Activated CD4-positive, alpha-beta T cell treated with anti-CD3 and anti-CD28 coated beads, Interleukin-2, Interleukin-6, amounts not matched to agents 100 ng/mL and 50 ng/mL, durations not matched to agents 16 hours and 8 hours (primary cell): ENCODE measurements at places on chromosomes 6 and 20.
A peak's percentile ranks its signal among the peaks of the same experiment; 100 is the strongest.

- no peak for DNase-seq
Measured at GRCh38 chr6:169791721-169792131, 40.3 kb downstream of the ERMARD start.

- no peak for DNase-seq
Measured at GRCh38 chr6:139003751-139004150, 15.7 kb upstream of the REPS1 start.

DNA sequence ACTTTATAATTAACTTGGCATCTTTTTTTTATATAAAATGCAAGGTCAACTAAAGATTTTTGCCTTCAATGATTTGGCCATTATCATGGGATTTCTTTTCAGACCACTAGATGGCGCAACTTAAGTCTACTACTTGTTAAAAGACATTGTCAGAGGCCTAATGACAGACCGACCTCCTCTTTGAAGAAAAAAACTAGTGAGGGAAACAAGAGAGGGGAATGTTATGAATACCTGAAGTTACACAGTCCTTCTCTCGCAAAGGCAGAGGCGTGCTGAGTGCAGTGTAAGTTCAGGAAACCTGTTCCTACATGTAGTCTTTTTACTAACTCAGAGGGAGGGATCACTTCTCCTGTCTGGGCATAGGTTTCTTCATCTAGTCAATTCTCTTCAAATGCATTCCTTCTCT is 9.3 kb downstream of the TRAPPC3L start:
- DNase-seq, result peak; percentile 67

DNA sequence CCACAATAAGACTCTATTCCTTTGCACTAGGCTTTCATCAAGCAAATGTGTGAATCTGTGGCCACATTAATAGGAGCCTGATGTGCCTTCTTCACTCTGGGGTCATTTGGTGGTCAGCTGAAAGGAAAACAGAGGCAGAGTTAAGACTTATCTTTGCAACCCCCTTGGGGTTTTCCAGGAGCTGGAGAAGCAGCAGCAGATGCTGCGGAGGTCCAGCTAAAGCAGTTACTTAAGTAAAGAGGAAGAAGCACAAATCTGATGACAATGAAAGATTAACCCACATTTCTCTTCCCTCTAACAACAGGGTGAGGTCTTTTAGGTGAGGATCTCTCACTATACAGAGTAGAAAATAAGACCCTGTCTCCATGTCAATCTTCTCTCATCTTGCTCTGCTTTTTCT is 45.4 kb upstream of the QKI start:
- no peak for DNase-seq

DNA sequence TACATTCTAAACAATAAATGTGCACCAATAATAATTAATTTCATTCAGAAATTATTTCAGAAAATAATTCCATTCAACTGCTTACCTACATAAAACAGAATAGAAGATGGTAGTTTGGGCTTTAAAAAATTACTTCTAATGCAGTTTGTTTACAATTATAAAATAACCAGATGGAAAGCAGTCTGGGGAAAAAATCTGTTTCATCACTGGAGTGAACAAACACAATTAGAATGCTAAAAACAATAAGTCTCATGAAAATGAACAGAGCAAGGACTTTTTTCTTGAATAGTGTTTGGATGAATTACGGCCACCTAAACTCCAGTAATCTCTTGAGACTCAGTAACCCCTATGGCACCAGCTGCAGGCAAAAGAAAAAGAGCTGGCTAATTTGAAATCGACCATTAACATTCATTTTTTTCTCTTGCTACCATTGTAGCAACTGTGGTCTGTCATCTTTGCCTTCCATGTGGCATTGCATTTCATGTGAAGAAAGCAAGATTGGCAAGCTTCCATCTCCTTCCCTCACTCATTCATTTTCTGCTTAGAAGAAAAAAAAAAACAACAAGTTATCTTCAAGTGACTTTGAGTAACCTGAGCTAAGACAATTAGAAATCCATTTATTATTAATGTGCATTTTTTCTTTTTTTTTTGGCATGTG is 88.4 kb upstream of the CEP85L start:
- DNase-seq, result no peak

DNA sequence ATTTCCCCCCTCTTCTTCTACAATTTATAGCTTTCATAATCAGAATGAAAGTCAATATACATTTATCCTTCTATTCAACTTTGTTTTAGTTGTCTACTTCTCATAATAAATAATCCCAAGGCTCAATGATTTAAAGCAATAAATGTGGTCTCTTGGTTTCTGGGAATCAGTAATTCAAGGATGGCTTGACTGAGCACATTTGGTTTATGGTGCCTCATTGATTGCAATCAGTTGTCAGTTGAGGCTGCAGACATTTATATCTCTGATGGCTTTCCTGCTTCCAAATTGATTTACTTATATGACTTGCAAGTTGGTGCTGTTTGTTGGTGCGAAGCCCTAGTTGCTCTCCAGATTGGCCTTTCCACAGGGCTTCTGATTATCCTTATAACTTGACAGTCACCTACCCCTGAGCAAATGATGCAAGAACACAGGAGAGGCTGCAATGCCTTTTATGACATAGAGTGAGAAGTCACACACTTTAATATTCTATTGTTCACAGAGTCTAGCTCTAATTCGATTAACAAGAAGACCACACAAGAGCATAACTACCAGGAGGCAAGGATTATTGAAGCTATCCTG is 2.7 kb upstream of the CRISP1 start:
- no peak for DNase-seq

GRCh38 chr6:165663377-165663735 is 315 bp upstream of the PDE10A start:
- no peak for DNase-seq

DNA sequence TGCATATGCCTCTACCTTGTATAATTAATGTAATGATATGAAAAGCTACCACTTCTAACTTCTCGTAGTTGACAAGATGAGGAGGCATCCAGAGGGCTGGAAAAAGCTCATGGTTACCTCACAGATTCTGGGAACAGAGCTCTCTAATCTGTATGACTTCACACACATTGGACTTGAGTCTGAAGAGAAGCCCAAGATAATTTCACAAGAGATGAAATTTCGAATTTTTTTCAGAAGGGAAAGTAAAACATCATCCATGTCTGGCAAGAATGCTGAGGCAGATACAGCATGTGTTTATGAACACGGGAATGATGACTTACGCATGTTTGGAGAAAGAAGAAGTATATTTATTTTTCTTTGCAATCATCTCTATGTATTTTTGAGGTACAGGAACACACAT is 141.8 kb upstream of the TENT5A start:
- DNase-seq, result no peak

- DNase-seq, result no peak
Measured at GRCh38 chr6:156378853-156379252, 398.3 kb upstream of the ARID1B start.

DNA sequence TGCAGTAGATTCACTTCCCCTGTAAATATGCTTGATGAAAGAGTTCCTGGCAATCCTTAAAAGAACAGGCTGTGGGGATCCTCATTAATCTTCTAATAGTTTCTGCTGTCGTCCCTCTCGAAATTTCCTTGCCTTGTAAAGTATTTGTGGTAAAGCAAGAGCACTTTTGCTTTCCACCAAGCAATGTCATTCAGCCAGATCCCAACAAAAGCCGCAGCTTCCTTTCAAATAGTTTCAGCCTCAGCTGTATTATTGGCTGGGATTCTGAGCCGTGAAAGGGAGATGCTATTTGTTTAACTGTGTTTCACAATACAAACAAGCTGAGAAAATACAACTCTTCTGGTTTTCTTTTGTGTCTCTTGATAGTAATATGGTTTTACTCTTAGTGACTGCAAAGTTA is 48.9 kb upstream of the EPHA7 start:
- DNase-seq, result no peak

GRCh38 chr6:95685822-95686221 is 108.5 kb downstream of the MANEA start:
- DNase-seq, result no peak

GRCh38 chr6:36897609-36898008 is 11.9 kb downstream of the C6orf89 start:
- peak; percentile 28 for DNase-seq

- DNase-seq, result no peak
Measured at GRCh38 chr6:158958504-158959386, 41.3 kb downstream of the RSPH3 start.

GRCh38 chr6:53944543-53944942 is 149.7 kb downstream of the LRRC1 start:
- DNase-seq, result no peak

GRCh38 chr6:129992881-129993280 is 25.5 kb upstream of the L3MBTL3 start:
- DNase-seq, result no peak
